Epithelial cell of esophagus (primary cell): ENCODE measurements at places on chromosomes 12 and 14.

GRCh38 chr12:94149119-94149780 lies 873 bp downstream of the PLXNC1 start:
- peak; percentile 7 for DNase-seq

- no peak for DNase-seq
These were observed 29.7 kb downstream of the CHGA start for GRCh38 chr14:92952481-92953298.

DNA sequence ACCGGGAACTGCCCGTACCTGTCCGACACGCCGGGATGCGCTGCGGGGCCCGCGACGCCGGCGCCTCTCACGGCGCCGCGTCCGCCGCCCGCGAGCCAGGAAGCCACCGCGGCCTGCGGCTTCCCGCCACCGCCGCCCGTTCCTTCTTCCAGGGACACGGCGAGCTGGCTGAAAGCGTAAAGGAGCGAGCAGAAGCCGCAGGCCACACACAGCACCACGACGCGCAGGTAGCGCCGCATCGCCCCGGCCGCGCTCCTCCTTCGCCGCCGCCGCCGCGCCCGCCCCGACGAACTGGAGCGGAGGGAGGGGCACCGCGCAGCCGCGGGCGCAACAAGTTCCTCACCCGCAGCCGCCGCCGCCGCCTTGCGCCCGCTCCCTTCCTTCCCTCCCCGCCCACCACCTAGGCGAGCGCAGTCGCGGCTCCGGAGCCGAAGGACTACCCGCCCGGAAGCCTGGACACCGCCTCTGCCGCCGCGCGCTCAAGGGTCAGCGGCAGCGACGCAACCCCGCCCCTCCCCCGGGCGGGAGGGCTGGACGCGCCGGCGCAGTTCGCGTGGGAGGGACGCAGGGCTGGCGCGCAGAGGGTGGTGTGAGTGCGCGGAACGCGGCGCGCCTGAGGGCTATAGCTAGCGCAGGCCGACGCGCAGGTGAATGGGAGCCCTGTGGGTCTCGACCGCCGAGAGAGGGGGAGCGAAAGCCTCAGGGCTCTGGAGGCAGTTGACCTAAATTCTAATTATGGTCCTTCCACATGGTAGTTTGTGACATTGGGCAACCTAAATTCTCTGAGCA lies at the start of gene GXYLT1:
GXYLT1 (minus strand) TSS at position 467 of the 789 bp plus-strand sequence; CDS start at position 239, 228 bp downstream.
- DNase-seq = peak; percentile 95

DNA sequence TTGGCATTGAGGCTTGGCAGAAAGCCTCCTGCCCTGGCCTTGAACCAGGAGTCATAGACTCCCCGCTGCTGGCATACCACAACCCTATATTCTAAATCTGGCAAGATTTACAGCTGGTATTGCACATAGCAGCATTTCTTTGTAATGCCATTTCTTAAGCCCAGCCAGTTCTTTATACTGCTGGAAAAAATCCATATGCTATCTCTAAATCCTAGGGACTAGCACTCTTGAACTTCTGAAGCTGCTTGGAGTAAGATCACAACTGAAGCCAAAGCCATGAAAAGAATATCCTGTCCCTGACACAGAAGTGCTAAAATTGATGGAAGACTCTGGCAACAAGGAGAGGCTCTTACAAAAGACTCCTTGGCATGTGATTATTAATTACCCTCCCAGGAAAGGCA lies 89.3 kb downstream of the KCNC2 start:
- no peak for DNase-seq

GRCh38 chr12:64057706-64058105 lies 164.4 kb downstream of the KICS2 start:
- DNase-seq = no peak

- peak; percentile 51 for DNase-seq
These were observed at the start of gene ACOT4 for GRCh38 chr14:73591690-73592449. Gene ACOT4 (plus strand): TSS chr14:73591873. CDS start chr14:73591960, 87 bp downstream.

DNA sequence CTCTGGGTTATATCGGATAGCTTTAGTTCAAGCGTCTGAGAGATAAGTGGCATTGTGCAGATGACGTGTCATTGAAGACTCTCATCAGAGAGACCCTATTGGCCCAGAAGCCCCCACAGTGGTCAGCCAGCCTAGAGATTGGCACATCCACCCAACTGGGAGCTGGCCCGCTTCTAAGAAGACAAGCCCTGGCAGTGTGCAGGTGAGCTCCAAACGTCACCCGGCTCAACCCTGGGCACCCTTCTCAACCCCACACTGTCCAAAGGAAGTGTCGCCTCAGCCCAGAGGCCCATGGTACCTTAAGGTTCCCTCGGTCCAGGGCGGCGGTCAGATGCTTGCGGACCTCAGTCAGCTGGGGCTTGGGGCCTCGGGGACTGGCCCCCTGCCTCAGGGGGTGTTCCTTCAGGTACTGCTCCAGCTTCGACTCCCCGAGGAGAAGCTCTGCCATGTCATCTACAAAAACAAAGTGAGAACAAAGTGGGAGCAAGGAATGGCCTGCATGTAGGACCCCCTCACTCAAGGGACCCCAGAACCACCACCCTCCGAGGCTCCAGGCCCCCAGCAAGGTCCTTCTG lies 30.3 kb downstream of the TTC7B start:
- DNase-seq = no peak

DNA sequence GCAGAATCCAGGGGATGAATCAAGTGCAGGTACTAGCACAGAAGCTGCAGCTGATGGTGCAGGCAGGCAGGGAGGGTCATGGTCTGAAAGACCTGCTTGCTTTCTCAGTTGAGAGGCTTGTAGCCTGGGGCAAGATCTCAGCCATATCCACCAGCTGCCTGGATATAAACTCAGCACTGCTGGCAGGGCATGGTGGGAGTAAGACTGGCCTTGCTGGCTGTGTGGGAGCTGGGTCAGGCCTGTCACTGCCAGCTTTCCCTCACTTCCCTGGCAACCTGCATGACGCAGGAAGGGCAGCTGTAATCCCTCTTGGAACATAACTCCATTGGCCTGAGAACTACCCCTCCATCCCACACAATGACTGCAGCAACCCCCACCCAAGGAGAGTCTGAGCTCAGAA lies 230.1 kb downstream of the ANO6 start:
- DNase-seq = no peak

GRCh38 chr12:26016516-26016915 lies 58.0 kb downstream of the RASSF8 start:
- DNase-seq = no peak

DNA sequence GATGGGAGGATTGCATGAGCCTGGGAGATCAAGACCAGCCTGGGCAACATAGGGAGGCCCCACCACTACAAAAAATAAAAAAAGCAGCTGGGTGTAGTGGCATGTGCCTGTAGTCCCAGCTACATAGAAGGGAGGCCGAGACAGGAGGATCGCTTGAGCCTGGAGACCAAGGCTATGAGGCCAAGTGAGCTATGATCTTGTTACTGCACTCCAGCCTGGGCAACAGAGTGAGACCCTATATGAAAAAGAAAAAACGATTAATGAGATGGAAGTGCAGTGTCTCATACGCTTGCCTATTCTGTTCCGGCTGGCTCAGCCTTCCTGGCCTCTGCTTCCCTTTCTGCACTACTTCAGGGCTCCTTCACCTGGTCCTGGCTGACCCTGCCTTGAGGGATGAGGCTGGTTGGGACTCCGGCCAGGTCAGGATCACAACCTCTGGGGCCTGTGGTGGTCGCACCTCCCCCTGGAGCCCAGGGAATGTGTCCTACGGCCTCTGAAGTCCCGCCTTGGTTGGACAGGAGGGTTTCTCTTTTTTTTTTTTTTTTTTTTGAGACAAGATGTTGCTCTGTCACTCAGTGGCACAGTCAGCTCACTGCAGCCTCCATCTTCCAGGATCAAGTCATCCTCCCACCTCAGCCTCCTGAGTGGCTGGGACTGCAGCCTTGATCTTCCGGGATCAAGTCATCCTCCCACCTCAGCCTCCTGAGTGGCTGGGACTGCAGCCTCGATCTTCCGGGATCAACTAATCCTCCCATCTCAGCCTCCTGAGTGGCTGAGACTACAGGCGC lies 10.7 kb downstream of the TEDC1 start:
- DNase-seq = no peak

DNA sequence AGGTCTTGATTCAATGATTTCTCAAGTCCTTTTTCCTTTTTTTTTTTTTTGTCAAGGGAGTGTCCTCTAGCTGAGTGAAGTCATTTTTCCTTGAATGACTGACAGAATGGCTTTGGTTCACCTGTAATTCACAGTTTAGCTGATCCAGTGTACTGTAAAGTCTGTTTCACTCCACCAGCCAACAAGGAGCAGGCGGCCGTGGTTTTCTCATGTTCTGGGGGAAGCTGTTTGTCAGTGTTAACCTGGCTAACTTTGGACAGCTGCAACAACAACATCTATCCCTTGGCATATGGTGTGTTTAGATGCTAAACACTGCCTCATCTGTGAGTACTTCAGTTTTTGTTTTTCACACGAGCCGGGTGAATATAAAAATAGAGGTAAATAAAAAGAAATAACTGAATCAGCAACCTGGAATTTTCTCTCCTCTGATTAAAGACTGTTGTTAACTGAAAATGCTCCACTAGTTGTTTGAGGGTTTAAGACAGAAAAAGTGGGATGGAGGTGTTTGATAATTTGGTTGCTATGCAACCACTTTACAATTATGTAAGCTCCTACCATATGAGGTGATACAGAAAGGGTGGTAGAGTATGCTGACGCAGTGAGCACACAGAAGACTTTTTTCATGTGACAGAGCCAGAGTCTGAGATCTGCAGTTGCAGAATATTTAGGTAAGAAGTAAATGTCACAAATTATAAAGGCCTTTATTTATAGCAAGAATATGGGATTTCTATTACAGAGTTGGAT lies 50.3 kb upstream of the SLC2A13 start:
- peak; percentile 14 for DNase-seq

DNA sequence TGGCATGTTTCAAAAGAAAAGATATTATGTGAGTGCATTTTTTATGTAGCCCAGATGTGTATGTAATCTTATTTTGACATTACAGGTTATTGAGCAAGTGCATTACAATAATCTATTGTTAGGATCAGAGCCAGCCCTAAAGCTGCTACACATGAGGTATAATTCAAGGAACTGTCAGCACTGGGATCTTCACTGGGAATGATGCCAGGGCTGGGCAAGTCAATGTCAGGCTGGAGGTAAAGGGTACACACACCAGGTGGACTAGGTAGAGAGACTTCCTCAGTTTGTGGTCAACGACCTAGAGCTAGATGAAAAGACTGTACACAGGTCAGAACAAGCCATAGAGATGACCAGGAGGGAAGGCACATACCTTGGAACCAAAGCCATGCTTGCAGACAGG lies 15.4 kb downstream of the TRIM9 start:
- DNase-seq = peak; percentile 50

- no peak for DNase-seq
These were observed 53.1 kb downstream of the KCNA1 start for GRCh38 chr12:4962539-4963486.

GRCh38 chr14:69531135-69531534 lies 43.5 kb downstream of the CCDC177 start:
- DNase-seq = no peak

DNA sequence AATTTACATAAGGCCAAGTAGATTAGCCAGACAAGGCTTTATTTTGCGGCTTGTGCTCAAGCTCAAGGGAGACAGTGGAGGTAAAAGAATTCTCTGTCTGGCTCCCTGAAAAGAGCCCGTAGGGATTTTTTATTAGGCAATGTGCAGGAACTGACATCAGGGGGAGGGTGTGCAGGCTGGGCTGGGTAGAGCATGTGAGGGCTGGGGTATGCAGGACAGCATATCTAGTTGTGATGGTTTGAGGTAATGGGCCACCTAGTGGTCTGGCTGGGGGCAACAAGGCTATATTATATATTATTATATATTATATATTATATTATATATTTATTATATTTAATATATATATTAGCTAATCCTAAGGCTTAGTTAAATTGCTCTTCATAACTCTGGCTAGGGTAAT lies 102.1 kb downstream of the TMEM117 start:
- peak; percentile 29 for DNase-seq

GRCh38 chr12:121889274-121889624 lies 659 bp downstream of the PSMD9 start:
- DNase-seq = no peak

- DNase-seq = no peak
These were observed 36.1 kb downstream of the LTBP2 start for GRCh38 chr14:74575936-74576335.

- DNase-seq = peak; percentile 12
These were observed 36.5 kb upstream of the DYNC1H1 start for GRCh38 chr14:101927859-101928258.

- DNase-seq = no peak
These were observed 1679.9 kb upstream of the FLRT2 start for GRCh38 chr14:83850092-83850491.

- no peak for DNase-seq
These were observed 5.5 kb upstream of the OTX2 start for GRCh38 chr14:56815745-56816144.

- no peak for DNase-seq
These were observed 15.0 kb downstream of the TECPR2 start for GRCh38 chr14:102377696-102378095.

GRCh38 chr12:53402871-53403270 lies 20.8 kb upstream of the AMHR2 start:
- DNase-seq = no peak

DNA sequence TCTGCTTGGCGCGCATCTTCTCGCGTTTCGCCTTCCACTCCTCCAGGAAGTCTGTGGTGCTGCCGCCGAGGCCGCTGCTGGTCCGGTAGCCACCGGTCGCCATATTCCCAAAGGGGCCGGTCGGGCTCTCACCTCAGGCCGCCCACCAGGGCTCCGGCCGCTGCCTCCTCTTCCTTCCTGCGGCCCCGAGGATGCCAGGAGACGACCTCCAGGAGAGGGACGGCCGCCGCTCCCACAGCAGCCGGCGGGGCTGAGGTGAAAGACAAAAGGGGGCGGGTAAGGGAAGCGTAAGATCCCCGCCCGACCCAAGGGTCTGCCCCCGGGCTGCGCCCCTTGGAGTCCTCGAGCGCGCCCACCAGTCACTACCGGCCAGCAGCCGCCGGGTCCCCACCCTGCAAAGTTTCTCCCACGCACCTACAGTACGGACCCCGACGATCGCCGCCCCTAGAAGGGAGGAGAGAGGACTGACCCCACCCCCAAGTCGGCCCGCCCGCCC lies 574 bp downstream of the PAWR start:
- DNase-seq = peak; percentile 34

- no peak for DNase-seq
These were observed 344.2 kb downstream of the ATP23 start for GRCh38 chr12:58285551-58285950.

- DNase-seq = no peak
These were observed 4.5 kb downstream of the LRRC43 start for GRCh38 chr12:122187466-122187865.
